CD4-positive, alpha-beta T cell treated with Interleukin-4 for 1 hour (primary cell): ENCODE measurements at places on chromosomes 7 and 10.

- DNase-seq = no peak
Observed at GRCh38 chr7:82211333-82211732, 232.2 kb downstream of the CACNA2D1 start.

- no peak for DNase-seq
Observed at GRCh38 chr7:128100949-128101713, 69.9 kb upstream of the LRRC4 start.

- DNase-seq = no peak
Observed at GRCh38 chr10:113916053-113916452, 61.6 kb downstream of the NHLRC2 start.

DNA sequence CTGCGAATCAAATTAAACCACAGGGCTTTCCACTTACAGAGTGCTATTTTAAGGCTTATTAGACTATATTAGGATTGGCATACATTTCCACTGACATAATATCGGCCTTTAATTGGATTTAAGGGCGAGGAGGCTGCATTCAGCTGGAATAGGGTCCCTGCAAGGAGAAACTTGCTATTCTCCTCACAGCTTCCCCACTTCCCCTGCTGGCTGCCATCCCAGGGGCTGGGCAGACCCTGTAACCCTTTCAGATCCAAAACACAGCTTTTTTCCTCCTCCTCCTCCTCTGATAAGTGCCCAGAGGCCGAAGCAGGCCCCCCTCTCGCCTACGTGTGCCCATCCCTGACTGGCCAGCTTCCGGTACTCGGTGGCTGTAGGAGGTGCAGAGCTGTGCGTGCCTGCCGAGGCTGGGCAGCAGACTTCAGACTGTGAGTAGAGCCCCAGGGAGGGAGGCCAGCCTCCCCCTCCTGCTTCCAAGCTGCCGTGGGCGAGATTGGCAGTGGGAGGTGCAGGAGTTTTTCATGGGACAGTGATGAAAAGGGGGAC is 224.2 kb downstream of the PLXNA4 start:
- no peak for DNase-seq

- DNase-seq = no peak
Observed at GRCh38 chr7:2255145-2256139, 13.4 kb downstream of the NUDT1 start.

DNA sequence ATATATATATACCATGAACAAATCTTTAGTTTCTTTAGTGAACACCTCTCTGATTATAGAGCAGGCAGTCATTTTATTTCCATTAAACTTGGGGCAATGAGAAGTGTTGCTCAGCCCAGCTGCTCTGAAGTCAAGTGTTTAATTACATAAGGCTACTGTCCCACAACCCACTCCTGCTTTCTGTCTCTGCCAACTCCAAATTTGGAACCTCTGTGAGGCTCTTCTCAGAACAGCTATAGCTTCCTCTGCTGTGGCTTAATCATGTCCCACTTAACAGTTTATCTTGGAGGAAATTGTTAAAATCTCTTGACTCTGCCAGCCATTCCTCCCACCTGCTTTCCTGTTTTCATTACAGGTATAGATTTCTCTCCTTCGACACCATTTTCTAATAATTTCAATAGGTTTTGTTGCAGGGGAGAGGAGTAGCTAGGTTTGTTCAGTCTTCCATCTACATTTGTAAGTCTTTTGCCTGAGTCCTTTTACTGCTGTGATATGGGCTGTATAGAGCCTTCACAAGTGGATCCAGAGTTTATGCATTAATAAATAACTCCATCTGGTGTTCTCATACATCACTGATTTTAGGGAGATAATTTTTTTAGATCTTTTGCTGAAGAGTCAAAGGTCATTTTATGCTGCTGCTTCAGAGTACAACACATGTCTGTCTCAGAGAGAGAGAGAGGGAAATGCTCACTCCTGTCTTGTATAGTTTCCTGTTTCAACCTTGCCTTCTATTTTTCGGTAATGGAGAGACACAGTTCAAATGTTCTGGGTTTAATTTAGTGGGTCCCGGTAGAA is 170.4 kb downstream of the WNT2 start:
- no peak for DNase-seq

- no peak for DNase-seq
Observed at GRCh38 chr10:103648251-103648635, 154.7 kb downstream of the NEURL1 start.

GRCh38 chr7:157946398-157947060 is 609.7 kb downstream of the DNAJB6 start:
- no peak for DNase-seq

DNA sequence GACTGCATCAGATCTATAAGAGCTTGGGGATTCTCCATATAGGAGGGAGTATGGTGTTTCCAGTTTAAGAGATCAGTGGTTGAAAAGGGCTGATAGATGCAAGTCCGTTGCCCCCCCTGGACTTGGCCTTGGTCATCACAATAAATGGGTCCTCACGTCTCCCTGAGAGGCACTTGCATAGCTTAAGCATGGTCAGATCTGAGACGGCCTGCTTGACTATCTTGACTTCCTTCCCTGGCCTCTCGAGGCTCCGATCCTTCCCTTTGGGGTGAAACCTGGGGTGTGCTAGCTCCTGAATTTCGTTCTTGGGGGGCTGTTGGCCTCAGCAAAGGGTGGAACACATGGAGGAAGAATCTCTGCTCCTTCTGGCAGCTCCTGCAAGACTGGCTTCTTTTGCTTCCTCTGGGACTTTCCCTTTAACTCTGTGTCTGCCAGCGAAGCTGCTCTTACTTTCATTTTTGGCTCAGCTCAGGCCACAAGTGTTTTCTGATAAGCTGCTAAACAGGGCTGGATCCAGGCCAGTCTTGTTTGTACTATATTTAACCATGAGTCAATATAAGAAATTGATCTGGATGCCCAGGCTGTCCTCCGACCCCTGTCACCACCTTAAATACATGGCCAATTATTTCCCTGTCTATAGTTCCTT is 11.2 kb upstream of the ZNF485 start:
- peak; percentile 63 for DNase-seq

DNA sequence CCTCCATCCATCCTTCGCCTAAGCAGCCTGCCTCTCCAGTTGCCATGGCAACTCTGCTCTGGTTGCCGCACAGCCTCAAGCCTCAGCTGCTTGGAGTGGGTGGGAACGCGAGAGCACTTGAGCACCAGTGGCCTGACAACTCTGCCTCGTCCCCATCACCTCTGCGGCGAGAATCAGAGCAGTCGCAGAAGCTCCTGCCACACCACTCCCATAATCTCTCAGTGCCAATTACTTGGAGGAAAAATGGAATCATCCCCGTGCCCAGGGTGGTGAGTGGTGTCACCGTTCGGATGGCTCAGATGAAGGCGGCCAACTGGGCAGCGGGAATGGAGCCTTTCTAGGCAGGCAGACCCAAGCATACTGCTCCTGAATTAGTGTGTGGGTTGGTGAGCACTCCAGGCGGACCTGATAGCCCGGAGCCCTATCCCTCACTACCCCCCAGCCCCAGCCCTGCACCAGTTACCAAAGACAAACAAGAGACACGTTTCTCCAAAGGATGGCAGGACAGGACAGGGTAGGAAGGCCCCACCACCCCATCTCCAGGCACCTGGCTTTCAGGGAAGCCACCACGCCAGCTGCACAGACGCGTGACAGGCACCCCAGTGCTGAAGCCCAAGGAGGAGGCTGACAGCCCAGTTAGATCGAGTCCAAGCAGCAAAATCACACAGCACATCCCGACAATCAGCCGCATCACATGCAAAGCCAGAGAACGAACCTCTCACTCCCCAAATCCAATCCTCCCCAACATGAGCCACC is 335.4 kb downstream of the PTPRN2 start:
- DNase-seq = no peak

DNA sequence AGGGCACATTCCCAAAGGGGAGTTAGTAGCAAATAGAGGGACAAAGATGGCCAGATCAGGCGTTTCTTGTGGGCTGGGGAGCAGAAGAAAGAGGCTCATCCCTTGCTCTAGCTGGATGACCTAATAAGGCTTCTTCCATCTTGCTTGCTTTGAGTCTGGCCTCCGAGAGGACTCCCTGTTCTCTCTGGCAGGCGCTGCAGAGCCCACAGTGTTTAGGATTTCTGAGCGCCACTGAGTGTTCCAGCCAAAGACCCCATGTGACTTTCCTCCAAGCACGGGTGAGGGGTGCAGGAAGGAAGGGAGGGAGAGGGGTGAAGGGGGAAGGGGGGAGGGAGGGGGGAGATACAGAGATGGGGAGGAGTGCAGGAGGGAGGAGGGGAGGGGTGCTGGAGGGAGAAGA is 203.8 kb upstream of the SVIL start:
- DNase-seq = no peak

GRCh38 chr10:12333380-12334185 is 15.8 kb upstream of the CAMK1D start:
- peak; percentile 82 for DNase-seq

GRCh38 chr10:124262971-124263370 is 155.8 kb downstream of the OAT start:
- DNase-seq = no peak

- DNase-seq = no peak
Observed at GRCh38 chr7:39937366-39938153, 12.5 kb upstream of the CDK13 start.

DNA sequence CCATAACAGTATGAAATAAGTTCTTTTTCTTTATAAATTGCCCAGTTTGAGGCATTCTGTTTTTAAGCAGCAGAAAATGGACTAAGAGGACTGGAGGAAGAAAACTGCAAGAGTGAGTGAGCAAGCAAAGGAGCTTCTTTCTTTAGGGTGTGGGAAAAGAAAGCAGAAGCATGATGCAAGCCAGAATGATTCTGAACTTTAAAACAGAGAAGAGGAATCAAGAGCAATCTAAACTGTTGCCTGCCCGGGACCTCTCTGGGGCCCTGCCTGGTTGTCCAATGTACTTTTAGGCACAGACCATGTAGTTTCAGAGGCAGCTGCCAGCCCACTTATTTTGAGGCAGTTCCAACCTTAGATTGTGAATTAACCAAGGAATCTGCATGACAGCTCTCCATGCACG is 186.3 kb downstream of the PLPP4 start:
- no peak for DNase-seq

- no peak for DNase-seq
Observed at GRCh38 chr10:2885288-2886278, 181.8 kb upstream of the PFKP start.

DNA sequence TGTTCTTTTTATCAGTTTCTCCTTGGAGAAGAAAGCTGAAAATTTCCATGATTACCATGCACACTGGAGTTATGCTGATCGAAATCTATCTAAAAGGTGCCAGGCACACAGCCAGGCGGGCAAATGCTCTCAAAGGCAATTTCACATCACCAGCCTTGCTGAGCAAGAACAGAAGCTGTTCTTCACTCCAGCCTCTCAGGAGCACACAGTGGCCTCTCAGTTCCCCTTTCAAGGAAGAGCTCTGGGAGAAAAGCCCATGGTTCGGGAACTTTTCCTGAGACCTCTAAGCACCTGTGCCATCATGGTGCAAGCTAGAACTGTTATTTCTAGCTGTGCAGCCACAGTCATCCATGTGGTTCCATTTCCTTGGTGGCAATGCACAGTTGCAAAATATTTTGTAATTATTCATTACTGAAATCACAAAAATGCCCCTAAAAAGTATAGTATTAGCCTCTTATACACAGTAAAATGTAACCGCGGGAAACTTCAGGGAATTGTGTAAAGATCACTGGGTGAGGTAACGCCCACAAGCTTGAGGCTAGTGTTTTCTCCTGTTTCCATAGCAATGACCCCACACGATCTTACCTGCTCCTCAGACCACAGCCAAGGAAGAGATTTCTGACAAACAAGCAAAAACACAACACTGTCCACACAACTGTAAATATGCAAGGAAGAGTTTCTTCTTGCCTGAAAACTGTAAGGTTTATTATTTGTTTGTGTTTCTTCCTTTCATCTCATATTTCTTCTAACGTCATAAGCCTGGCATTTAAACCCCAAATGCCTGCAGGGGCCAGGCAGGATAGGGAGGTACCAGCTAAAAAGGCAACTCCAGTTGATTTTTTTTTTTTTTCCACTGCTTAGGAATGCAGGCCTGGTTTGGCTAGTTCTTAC is 121.2 kb downstream of the FAM107B start:
- DNase-seq = peak; percentile 76

DNA sequence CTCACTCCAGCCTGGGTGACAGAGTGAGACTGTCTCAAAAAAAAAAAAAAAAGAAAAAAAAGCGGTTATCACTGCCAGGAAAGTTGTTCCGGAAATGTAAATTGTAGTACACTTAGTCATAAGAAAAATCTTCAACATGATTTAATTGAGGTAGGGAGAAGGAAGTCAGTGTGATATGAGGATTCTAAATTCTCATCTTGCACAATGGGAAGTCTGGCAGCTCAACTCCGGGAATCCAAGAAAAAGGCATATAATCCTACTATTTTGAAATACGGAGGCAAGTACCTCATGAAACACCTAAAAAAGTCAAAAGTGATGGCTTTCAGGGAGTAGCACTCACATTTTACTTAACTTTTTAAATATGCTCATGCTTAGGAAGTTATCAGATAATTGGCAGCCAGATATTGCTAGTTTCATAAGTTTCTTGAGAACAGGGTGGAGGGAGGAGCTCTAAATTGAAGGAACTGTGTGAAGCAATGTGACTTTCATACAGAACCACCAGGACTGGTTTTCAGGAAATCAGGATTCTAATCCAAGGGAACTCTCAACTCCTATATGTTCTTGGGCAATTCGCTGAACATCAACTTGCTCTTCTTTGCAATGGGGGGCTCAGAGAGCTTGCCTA is 2.7 kb upstream of the C7orf25 start:
- DNase-seq = no peak

DNA sequence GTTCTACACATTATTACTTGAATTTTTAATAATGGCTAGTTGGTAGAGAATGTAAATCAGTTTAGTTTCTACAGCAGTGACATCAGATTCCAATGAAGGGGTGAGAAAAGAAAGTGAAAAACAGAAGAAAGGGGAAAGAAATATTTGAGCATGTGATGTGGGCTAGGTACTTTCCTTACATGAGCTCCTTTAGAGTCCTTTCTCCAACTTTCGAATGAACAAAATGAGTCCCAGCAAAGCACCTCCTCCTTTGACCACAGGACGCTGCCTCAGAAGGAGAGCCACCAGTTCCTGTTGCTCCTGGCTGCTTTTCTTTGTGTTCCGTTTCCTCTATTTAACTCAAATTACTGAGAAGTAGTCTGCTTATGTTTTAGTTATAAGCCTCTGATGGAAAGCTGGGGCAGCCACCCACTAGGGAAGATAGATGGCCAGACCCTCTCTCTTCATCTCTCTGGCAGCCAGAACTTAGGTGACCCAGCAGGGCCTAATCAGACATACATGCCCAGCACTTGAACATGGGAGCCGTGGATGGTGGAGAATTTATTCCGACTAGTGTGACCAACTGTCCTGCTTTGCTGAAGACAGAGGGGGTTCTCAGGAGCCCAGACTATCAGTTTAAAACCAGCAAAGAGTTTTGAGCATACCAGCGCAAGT is 82.4 kb upstream of the NME8 start:
- peak; percentile 14 for DNase-seq

GRCh38 chr10:8424555-8425211 is 370.2 kb downstream of the GATA3 start:
- no peak for DNase-seq

DNA sequence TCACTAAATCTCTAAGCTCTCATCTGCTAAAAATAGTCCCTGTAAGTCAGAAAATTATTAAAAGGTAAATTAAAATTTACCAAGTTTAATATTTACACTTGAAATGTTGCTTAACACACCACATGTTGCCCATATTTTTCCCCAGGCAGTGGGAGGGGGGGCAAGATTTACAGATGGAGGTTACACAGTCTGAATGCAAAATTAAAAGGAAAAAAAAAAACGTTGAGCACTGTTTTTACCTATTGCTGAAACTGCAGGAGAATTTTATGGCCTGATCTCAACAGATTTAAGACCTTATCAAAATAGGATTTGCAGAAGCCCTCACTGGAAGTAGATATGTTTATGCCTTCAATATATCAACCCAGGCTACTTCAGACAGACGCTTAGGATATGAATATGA is 133.4 kb downstream of the SFMBT2 start:
- no peak for DNase-seq

GRCh38 chr10:91415816-91416215 is 5.7 kb downstream of the HECTD2 start:
- no peak for DNase-seq
